ENCODE measurements at places on chromosomes 13 and 19. TPM values are rescaled to one million over a fixed set of nuclear protein-coding genes. Genes with fewer than 3 reads are reported as not detected.

- DNase-seq = no peak
Measured at GRCh38 chr19:1455336-1456120, 5.6 kb downstream of the APC2 start.

GRCh38 chr19:34793565-34793964 lies 20.6 kb upstream of the ZNF599 start:
- no peak for DNase-seq

- DNase-seq = no peak
Measured at GRCh38 chr13:30963791-30964190, 31.3 kb downstream of the TEX26 start.

DNA sequence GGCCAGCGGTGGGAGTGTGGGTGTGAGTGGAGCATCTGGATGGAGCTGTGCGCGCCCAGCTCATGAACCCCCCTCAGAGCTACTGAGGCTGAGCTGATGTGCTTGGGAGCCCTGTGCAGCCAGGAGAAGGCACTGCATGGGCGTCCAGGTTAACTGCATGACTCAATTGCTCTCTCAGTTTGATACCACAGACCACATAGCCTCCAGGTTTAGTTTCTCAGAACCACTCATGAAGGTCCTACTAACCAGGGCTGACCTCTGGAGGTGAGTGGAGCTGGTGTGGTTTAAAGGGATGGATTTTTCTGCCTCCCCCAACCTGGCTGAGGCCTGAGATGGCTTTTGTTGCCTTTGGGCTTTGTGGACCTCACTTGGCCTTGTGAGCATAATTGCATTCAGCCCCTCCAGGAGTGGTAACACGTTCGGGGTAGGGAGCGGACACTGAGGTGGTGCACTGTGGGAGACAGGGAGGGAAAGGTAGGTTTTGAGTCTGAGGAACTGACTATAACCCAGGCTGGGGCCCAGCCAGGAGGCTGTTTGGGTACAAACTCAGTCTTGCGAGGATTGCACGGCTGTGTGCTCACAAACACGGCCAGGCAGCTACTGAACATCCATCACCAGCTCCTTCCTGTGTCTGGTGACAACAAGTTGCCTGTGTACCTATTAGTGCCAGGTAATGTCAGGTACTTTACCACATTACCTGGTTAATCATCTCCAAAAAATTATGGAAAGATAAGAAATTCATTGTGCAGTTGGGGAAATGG lies 97.5 kb downstream of the RGCC start:
- no peak for DNase-seq

DNA sequence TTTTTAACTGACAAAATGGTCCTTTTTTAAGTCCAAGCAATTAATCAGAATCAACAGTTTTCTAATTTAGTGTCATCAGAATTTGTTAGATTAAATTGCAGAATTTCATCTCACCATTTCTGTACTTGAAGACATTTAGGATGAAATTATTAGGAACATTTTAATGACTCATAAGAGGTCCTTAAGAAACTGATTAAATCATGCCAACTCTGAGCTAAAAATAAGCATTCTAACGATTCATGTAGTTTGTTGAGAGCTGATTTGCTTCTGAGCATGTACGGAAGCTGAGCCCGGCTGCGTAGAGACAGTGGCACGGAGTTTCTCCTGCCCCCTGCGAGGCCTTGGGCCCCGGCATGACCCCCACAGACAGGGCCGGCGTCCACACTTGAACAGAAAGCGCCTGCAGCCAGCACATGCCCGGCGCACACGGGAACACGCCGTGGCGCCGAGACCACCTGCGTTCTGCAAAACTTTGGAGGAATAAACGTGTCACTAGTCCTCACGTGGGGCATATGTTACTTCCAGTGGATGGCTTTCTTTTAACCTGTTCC lies 89.7 kb upstream of the MCF2L start:
- no peak for DNase-seq

GRCh38 chr13:114194853-114195252 lies 15.8 kb downstream of the CFAP97D2 start:
- no peak for DNase-seq

DNA sequence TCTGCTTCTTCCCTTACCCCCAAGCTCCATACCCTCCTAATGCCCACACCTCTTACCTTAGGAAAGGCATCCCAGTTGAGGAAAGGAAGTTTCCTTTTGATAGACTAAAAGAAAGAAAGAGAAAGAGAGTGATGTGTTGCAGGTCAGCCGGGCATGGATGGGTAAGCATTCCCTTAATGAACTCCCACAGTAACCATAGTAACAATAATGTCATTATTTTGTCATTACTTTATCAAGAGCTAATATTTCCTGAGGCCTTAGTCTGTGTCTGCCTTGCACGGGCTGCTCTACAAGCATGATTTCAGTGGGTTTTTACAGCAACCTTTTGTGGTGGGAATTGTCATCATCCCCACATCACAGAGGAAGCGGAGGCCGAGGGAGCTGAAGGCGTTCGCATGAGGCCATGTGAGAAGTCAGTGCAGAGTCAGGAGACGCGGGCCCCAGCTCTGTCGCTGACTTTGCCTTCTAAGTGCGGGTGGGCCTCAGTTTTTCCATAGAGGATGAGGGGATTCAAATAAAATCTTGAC lies 2.5 kb downstream of the KRTDAP start:
- DNase-seq = no peak

- no peak for DNase-seq
Measured at GRCh38 chr19:17985037-17985818, 18.3 kb downstream of the KCNN1 start.

GRCh38 chr19:42280815-42281145 lies 11.7 kb downstream of the CIC start:
- DNase-seq = no peak

- no peak for DNase-seq
Measured at GRCh38 chr13:29957320-29957719, 106.9 kb upstream of the UBL3 start.

DNA sequence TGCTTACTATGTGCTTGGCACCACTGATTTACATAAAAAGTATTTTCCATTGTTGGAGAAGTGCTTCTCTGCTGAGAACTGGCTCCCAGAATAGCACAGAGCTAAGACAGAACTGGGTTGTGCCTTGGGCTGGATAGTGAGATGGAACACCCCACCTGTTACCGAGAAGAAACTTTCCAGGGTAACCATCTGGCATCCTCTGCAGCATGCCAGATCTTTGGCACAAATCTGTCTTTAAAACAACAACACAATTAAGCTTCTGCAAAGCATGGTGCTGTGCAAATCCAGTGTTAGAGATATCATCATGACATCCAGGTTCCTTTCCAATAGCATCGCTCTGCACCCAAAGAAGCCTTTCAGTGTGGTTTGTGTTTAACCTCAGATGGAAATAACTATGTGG lies 202.5 kb upstream of the RFC3 start:
- DNase-seq = no peak

- DNase-seq = no peak
Measured at GRCh38 chr13:46536341-46536740, 16.6 kb upstream of the LRCH1 start.

DNA sequence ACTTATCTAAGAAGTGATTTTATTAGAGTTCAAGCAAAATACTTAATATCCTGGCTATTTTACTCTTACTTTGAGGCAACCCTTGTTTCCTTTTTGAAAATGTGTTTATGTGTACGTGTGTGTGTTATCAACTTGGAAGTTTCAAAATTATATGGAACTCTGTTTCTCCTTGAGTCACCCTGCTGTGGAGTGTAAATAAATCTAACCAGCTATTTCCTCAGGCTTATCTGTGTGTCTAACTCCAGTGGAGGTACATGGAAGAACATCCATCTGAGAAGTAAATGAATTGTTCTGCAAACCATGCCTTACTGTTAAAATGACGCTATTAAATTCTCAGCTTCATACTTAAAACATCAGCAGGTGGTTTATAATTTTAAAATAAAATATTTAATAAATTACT lies 583.4 kb upstream of the SLITRK5 start:
- no peak for DNase-seq

DNA sequence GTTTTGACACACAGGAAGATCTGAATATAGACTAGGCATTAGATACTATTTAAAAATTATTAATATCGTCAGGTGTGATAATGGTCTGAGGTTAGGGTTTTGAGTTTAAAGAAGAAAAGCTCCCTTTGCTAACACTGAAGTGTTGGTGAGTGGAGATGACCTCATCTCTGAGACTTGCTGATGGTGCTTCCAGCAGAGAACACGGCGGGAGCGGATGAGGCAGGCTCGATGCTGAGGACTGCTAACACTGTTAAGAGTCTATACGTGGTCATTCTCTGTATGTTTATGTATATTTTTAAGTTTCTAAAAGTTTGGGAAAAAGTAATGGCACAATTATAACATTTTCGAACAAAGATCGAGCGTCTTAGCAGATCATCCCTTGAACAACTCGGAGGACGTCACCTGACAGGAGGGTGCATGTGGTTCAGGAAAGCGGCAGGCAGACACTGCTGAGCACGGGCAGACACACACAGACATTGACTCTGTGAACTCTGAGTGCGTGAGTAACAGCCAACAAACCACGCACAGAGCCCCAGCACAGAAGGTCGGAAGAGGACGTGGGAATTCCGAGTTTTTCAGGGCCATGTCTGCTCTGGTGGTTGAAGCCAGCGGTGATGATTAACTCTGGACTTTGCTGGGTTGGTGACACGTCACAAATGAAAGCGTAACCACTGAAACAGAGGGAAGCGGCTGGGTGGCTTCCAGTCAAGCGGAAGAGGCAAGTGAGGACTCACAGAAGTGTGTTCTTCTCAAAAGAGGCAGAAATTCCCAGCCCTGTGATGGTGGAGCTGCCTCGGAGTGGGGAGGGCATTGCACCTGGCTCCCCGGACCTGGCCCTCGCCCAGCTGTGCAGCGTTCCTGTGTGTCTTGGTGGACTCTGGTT lies 91.9 kb upstream of the TEX29 start:
- no peak for DNase-seq

DNA sequence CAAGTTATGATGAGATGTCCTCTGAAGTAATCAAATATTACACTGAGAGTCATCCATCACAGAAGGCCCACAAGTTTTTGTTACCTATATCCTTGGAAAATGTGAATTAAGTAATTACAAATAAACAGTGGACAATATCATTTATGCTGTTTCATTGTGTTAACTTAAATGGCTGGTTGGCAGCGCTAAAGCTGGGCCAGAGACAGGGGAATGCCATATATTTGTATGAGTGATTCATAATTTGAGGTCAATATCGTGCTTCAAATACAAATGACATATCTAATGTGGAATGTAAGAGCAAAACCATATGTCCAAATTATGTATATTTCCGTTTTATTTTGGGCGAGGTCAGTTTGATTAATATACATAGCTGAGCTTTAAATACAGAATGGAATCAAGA lies 1556.2 kb downstream of the SLITRK5 start:
- DNase-seq = no peak

DNA sequence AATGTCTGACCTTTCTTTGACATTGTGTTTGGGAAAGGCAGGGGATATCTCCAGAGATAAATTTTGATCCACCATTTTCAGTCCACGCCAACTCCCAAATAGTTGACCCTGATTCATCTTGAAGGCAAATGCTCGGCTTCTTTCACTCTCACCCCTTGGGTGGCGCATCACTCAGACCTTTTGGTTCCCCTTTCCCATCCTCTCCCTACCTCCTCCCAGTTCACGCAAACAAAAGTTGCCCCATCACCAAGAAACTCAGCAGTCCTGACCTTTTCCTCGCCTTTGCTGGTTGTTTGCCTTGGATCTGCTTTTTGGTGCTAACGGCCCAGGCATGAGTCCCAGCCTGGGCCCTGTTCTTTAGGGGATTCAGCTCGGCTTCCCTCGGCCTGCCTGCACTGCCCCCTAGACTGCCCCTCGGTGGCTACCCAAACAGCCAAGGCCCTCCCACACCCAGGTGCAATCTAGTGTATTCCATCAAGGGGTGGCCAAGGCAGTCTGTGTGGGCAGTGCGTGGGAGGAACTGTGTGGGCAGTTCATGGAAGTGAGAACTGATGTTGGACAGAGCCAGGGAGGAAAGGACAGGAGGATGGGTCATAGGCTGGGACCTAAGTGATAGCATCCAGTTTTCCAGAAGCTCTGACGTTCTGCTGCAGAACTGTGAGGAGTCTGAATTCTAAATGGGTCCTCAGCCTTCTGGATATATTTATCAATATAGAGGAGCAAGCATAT lies 255.7 kb downstream of the DLEU7 start:
- no peak for DNase-seq

DNA sequence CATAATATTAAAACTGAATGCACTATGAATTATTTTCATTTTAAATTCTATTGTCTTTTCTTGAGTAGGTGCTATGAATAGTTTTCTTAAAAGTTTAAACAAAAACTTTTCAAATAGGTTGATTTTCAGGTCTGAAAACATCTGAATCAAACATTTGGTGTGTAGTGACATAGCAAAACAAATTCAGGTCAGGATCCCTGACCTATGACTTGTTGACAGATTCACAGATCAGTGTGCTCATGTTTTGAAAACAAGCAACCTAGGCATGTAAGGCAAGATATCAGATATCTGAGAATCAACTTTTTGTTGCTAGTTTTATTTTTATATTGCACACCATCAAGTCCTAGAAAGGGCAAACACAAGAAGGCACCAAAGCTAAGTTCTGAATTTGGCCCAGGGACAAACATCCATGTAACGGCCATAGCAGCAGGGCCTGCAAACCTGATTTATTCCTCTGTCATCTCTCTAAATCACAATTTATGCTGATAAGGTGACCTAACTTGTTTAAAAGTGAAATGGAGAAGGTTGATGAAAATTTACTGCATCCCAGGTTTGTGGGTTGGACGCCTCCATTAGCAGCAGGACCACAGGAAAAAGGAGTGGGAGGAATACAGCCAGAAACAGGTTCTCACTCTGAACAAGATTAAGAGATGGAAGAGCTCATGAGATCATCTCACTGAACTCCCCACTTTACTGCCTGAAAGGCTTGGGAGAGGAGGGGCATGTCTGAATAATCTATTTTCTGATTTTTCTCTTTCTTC lies 337.7 kb downstream of the KCNRG start:
- DNase-seq = no peak

- no peak for DNase-seq
Measured at GRCh38 chr13:23995283-23996073, 98.2 kb upstream of the C1QTNF9B start.

- peak; percentile 16 for DNase-seq
Measured at GRCh38 chr13:35512271-35512920, 35.9 kb upstream of the MAB21L1 start.

SCEL gene
- polyA plus RNA-seq = not detected

RDH8 gene
- not detected for polyA plus RNA-seq

RUBCNL gene
- polyA plus RNA-seq = not detected

ZNF615 gene
- polyA plus RNA-seq = 5.0 TPM

TNNI3 gene
- polyA plus RNA-seq = 0.21 TPM

ZNF610 gene
- polyA plus RNA-seq = 4.4 TPM

DCT gene
- polyA plus RNA-seq = not detected

FXYD7 gene
- not detected for polyA plus RNA-seq

ZIK1 gene
- 4.3 TPM for polyA plus RNA-seq

KLHL1 gene
- polyA plus RNA-seq = not detected

TLE2 gene
- 0.82 TPM for polyA plus RNA-seq
